ENCODE measurements at places on chromosomes 11 and 22.

DNA sequence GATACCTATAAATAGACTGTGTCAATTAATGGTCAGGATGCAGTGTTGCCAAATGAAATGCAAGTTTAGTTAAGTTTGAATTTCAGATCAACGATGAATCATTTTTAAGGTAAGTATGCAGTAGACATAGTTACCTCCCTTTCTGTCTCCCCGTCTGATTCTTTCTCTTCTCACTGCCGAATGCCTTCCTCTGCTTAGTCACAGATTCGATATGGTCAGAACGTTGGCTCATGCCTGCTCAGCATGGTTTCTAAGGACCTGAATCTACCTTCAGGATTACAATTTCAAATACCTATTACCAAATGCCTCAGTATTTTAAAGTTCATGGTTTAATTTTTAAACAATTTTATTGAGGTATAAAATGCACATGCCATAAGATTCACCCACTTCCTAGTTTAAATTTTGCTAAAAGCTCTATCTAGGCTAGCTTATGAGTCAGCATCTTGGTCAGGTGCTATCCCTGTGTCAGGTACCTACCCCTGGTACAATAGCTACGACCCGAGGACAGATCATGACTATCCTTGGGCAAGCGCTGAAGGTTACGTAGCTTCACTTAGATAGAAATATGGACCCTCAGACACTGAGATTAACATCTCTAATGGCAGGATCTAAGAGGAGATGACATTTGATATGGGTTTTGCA, 78.2 kb upstream of the SPON1 start:
- DNase-seq: no peak

DNA sequence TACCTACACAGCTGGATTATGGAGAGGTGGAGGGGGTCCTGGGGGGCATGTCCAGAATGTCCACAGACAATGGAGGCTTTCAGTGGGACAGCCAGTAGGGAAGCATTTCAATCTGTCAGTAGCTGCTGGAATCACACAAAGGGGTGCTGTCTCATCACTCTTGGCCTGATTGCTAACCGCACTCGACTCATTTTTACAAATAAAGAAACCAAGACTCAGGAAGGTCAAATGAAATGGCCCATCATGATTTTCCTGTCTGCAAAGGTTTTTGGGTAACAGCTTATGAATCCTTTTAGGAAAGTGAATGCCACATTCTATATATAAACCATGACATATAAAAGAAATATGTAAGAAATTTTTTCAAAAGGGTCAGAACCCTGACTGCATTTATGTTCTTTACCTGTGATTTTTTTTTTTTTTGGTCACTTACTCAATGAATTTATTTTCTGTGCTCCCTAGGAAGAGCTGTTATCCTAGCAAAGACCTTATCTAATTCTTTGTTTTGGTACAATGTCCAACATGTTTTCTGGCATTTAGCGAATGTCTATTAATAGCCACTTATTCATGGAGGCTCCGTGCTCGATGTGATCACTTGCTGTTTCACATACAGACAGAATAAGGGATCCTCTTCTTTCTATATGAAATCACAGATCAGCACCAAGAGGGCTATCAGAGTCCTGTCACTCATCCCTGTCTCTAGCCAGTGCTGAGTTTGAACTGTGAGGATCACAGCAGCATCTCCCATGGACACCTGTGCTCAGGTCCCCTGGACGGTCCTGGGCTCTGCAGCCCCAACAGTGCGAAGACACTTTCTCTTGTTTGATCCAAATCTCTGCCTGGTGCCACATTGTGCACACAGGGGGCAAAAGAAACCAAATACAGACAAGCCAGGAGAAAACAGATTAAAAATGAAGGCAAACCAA, 979.7 kb downstream of the NTM start:
- DNase-seq: no peak

DNA sequence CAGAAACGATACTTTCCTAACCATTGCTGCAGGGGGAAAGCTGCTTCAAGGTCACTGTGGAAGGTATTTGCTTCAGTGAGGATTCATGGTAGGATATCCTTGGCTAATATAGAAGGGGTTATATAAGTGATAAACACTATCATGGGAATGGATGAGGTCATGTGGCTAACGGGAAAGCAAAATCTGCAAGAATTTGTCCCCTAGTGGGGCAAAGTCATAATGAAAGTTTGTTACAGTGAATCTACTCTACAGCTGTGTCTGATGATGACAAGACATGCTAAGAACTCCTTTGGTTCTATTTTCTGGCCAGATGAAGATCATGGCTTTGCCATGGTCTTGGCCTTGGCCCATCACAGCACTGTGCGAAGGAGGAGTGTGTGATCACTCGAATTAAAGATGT, 13.8 kb downstream of the MMP20 start:
- no peak for DNase-seq

DNA sequence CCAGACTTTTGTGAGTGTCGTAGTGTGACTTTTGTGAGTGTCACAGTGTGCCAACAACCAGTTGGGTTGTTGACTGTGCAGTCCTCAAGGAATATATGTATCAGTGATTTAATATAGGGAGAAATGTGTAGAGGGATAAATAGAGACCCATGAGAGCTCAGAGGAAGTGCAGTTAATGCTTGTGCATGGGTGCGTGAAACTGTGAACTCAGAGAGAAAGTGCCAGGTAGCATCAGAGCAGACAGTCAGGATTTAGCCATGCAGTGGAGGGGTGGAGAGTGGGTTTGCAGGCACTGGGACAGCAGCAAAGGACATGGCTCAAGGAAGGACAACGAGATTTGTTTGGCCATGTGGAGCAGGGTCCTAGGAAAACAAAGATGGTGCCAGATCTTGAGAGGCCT, 33.6 kb downstream of the YWHAH start:
- no peak for DNase-seq

DNA sequence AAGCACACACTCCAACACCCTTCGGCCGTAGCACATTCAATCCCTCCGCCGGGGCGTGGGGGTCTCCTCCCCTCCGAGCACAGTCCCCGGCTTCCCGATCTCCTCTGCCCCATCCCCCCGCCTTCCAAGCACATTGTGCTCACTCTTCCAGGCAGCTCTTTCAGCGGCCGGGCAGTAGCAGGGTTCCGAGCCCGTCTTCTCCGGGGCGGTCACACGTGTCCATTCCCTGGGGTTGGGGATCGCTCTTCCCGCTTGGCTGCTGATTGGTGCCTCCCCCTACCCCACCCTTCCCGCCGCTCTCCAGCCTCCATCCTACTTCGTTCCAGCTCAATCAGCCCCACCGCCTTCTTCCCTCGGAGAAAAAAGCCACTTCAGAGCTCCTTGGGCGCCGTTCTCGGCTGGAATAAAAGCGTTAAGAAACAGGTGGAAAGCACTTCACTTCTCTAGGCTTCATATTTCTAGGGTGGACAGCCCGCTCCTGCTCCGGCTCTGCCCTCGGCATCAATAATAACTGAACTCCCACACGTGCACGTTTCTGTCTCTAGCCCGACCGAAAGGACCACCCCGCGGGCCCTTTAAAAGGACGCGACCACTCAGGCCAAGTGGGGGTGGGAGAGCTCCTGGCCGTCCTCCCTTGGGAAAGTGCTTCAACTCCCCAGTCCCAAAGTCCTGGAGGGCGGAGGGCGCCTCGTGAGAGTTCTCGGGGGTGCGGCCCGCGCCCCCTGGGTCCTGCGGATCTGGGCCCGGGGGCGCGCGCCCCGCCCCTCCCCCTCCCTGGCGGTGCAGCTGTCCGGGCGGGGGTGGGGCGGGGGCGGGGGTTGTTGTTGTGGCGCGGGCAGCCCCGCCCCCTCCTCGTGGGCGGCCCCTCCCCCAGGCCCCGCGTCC, 464 bp upstream of the CECR2 start:
- DNase-seq: no peak

- DNase-seq: no peak
Measured at GRCh38 chr11:35365961-35366360, 53.4 kb downstream of the SLC1A2 start.

DNA sequence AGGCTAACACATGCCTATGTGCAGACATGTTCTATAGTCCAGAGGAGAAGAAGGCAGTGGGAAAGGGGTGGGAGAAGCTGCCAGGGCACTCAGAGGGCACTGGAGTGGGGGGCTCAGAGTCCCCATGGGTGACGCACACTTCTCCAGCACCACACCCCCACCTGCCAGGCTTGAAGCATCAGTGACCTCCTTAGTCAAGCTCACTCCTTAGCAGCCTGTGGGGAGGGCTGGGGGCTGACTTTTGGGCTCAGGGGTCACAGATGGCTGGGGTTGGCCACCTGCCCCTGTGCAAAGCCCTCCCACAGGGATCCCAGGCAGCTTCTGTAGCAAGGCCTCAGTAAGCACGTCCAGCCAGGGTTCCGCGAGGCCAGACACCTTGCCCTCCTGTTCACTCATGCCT, 18.8 kb downstream of the TRIM29 start:
- no peak for DNase-seq

GRCh38 chr11:9722893-9723292, 59.0 kb downstream of the SWAP70 start:
- no peak for DNase-seq

- no peak for DNase-seq
Measured at GRCh38 chr11:42591841-42592240, 720.0 kb upstream of the API5 start.

GRCh38 chr22:24737582-24737981, 36.9 kb downstream of the PIWIL3 start:
- no peak for DNase-seq

GRCh38 chr11:60357771-60358170, 20.6 kb upstream of the MS4A7 start:
- no peak for DNase-seq

GRCh38 chr11:73468590-73469161, 92.5 kb downstream of the RELT start:
- DNase-seq: no peak

GRCh38 chr11:69682221-69682620, 7.1 kb upstream of the LTO1 start:
- no peak for DNase-seq

DNA sequence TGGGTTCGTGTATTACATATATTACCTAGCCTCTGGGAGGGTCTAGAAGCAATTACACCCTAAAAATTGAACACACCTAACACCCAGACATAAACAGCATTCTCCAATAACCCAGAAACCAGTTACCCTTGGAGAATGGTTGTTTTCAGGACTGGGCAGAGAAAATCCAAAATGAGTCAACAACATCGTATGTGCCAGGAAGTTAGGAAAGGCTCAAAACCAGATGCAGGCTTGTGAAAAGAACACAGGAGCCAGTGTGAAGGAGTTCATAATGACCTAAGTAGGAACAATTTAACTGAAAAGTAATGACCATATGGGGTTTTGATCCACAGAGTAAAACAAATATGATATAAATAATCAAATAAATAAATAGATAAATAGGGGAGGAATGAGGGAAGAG, 5.1 kb upstream of the CLPB start:
- DNase-seq: peak; percentile 86

- no peak for DNase-seq
Measured at GRCh38 chr11:70272009-70272408, 1.5 kb downstream of the PPFIA1 start.

DNA sequence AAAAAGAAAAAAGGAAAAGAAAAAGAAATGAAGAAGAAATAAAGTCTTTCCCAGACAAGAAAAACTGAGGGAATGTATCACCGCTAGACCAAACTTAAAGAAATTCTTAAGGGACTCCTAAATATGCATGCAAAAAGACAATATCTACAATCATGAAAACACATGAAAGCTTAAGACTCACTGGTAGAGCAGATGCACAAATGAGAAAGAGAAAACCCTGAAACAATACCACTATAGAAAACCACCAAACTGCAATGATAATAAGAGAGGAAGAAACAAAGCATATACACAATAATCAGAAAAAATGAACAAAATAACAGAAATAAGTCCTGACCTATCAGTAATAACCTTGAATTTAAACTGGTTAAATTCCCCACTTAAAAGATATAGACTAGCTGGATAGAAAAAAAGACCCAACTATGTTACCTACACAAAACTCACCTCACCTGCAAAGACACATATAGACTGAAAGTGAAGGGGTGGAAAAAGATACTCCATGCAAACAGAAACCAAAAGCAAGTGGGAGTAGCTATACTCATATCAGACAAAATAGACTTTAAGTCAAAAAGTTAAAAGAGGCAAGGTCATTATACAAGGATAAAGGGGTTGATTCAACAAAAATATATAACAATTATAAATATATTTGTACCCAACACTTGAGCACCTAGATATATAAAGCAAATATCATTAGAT, 61.3 kb upstream of the NARS2 start:
- DNase-seq: no peak

- DNase-seq: no peak
Measured at GRCh38 chr11:128809128-128809527, 58.0 kb downstream of the KCNJ1 start.

DNA sequence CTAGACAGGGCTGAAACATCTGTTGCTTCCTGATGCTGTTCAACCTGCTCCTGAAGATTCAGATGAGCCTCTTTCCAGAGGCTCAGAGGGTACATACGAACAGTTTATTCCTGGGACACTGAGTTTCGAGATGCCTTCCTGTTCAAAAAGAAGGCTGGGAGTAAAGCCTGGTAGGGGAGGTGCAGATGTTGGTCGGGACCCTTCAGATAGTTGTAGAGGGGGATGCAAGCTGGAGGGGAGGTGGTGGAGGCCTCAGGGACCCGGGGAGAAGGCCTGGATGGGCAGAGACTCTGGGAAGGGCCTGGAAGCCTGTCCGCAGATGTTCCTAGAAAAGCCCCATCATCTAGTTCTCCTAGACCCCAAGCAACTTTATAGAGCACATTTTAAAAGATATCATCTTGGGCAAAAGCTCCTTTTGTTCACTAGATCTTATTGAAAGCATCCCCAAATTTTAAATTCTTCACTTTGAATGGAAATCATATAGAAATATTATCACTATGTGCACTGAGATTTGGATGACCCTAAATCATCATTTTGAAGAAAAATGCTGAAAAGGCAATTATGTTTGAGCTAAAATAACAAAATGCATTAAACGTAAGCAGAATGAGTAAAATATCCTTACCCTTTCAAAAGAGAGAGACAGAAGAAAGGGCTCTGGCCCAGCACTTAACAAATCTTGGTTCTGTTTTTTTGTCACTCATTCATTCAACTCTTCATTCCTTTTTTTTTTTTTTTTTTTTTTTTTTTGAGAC, 41.2 kb downstream of the RTL6 start:
- no peak for DNase-seq

DNA sequence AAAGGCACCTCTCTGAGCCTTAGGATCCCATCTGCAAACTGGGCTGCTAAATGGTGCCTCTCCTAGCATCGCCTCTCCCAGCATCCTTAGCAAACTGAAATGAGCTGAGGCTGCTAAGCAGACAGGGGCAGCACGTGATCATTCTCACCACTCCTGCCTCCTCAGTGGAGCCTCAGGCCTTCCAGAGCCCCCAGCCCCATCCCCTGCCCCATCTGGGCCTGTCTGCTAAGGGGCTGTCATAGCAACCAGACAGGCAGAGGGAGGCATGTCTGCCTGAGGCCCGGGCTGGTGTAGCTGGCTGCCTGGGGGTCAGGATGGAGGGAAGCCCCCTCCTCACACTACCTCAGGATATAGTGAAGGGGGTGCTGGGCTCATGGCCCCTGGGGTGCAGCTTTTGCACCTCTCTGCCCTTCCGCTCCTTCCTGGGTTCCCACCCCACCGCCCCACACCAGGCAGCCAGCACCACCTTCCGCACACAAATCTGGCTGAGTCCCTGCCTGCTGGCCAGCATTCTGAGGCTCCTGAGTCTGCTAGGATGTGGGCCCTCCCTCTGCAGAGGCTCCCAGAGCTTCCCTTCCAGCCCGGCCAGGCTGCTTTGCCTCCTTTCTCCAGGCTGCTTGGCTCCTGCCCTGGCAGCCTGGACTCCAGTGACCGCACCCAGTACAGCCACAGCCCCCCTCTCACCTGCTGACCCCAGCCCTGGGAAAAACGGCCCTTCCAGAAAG, 47.5 kb upstream of the TTLL12 start:
- DNase-seq: no peak

GRCh38 chr22:44181912-44182587, 1.3 kb downstream of the PARVG start:
- DNase-seq: no peak

GRCh38 chr11:33063326-33063881, 24.0 kb downstream of the TCP11L1 start:
- peak; percentile 74 for DNase-seq
